ENCODE measurements at places on chromosomes 13 and 19.

GRCh38 chr13:114106991-114107685, 25.3 kb downstream of the RASA3 start:
- DNase-seq: no peak

DNA sequence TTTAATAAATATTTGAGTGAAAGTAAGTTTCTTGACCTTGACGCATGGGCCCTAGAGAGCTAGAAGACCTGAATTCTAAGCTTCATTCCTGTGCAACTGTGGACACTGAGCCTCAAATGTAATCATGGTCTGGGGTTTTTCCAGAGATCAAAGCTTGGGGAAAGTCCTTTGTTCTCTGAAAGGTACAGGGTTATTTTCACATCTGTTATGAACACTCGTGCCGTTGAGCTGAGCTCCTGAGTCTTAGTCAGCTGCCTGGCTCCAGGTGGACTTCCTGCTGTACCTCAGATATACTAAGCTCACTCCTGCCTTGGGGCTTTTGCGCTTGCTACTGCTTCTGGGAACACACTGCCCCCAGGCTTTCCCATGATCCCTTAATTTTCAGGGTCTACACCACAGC, 7.5 kb upstream of the ZBTB32 start:
- DNase-seq: no peak

GRCh38 chr13:98677398-98677797, 75.1 kb downstream of the SLC15A1 start:
- DNase-seq: no peak

- no peak for DNase-seq
Observed at GRCh38 chr13:71964491-71965100, 97.6 kb upstream of the DACH1 start.

DNA sequence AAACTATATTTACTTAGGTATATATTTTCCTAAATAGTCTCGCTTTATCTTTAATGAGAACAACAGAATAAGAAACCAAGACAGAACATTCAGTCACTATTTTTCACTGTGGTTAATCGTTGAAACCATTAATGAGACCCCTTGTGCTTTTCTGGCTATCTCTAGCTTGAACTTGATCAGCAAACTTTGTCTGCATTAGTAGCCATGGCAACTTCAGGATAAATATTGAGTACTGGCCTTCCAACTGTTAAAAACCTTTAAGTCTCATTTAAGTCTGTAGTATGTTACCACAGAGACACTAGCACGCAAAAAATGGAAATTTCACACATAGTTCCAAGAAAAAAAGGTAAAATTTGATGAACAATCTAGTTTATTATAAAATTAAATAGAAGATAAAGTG, 946.0 kb downstream of the SLITRK5 start:
- no peak for DNase-seq

DNA sequence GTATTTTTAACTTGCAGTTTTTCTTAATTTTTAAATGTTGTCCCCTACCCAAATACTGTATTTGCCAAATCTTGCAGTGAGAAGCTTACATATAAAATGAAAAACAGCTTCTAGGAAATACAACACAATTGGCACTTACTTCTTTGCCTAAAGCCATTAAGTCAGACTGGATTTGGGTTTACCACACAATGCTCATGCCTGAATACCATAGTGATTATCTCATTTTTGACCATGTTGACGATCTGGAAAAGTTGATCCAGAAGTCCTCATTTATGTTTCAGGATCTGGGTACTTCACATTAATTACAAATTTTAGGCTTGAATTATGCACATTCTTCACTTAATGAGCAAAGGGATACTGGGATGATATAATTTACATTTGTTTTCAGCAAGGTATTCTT, 2.4 kb downstream of the RNF6 start:
- DNase-seq: peak; percentile 1

- peak; percentile 86 for DNase-seq
Observed at GRCh38 chr19:47210689-47211316, 20.2 kb downstream of the BBC3 start.

DNA sequence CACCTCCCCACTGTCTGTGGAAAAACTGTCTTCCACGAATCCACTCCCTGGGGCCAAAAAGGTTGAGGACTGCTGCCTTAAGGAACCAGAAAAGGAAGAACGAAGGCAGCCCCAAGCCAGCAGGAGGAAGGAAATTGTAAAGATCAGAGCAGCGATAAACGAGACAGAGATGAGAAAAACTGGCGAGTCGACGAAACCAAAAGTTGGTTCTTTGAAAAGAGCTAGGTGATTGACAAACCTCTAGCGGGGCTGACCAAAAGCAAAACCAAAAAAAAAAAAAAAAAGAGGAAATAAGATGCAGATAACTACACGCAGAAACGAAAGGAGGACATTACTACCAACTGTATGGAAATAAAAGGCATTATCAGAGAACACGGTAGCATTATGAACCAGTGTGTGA, 76.9 kb downstream of the GADD45B start:
- DNase-seq: no peak

GRCh38 chr13:21067848-21068247, 6.5 kb upstream of the LATS2 start:
- no peak for DNase-seq

GRCh38 chr13:45240143-45240542, 39.3 kb upstream of the KCTD4 start:
- DNase-seq: no peak

DNA sequence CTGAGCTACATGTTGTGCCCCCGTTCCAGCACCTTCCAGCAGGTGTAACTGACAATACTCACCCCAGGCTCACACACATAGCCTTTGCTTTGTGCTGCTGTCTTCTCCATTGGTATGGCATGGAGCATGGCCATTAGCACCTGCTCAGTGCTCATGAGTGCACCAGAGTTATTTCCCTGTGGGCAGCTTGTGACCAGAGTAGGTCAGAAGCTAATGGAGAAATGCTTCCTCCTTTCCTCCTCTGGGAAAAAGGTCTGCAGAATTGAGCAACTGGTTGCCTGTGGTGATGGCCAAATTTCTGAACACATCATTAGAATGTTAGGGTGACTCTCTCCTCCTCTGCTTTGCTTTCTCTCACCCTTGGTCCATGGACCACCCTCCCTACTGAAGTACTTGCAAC, 344.5 kb upstream of the TMTC4 start:
- no peak for DNase-seq

- DNase-seq: peak; percentile 80
Observed at GRCh38 chr13:104571161-104571892, 1505.1 kb upstream of the SLC10A2 start.

DNA sequence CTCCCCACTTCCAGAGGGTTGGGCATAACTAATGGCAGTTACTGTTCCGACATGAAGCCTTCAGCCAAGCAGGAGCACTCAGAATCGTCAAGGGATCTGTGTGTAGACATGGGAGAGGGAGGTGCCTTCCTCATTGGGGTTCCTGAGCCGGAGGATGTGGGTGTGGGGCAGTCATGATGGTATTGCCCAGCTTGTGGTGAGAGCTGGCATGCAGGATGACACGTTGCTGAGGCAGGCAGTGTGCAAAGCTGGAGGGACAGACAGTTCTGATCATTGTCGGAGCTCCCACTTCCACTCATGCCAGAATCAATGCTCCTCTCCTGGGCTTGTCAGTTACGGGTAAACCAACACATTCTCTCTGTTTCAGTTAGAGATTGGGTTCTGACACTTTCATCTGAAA, 83.9 kb upstream of the TSC22D1 start:
- no peak for DNase-seq

- DNase-seq: no peak
Observed at GRCh38 chr13:20142023-20142926, 18.6 kb downstream of the GJA3 start.

- DNase-seq: no peak
Observed at GRCh38 chr19:57317503-57317902, 2.8 kb upstream of the ZNF543 start.

GRCh38 chr19:4638317-4638716, 999 bp upstream of the TNFAIP8L1 start:
- no peak for DNase-seq

GRCh38 chr19:50261446-50261970, 58.1 kb downstream of the MYH14 start:
- DNase-seq: no peak

- DNase-seq: peak; percentile 94
Observed at GRCh38 chr13:33125821-33126570, 109.8 kb downstream of the KL start.

DNA sequence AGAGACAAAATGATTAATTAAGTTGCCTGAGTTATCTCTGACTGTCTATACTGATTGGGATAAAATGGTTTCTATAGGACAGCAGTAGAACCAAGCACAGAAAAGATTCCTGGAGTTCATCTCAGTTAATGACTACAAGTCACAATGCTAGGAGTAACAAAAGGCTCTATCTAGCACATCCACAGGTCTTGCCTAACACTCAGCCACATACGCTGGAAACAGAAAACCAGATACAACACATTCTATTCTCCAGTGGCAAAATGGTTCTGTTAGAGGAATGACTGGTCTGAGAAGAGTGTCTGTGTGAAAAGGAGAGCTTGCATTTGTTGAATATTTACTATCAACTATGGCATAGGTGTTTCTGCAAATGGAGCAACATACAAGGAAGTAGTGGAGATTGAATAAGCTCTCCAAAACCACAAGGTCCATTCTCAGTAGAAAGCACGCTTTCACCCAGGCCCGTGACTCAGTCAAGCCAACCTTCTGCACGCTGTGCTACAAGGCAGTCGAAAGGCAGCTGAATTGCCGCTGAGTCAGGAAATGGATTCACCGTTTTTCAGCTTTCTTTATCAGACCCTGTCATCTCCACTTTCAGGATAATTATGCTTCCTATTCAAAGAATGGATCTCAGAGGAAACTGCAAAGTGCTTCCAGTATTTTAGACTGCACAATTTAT, 761.5 kb downstream of the EFNB2 start:
- peak; percentile 44 for DNase-seq

DNA sequence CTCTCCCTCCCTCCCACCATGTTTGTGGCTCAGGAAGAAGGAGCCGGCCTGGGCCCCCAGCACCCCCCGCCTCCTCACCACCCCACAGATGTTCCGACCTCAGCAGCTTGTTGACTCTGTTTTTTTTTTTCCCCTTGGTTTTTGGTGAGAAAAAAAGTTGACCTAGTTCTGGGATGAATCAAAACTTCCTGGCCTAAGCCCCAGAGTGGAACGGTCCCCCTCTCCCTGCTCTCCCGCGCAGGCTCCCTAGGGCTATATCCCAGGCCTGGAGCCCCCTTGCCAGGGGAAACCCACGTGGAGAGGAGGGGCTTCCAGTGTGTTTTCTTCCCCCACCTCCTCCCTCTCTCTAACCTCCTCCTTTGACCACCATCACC, 4.0 kb downstream of the COL5A3 start:
- no peak for DNase-seq

DNA sequence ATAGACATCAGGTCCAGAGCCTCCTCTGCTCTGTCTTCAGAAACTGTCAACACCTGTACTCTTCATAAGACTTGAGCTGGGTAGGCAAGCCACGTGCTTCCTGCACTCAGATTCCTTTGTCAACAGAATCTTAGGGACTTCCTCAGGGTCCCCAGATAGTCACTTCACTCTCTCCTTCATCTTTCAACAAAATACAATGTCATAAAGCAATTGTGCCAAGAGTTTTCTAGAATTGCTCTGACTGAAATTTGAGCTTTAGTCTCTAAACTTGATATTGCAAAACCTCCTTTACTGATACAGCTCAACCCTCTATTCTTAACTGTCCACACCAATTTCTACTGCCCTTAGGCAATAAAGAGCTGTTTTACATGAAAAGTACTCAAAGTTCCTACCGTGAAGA, 179.9 kb downstream of the IRS2 start:
- DNase-seq: no peak

- no peak for DNase-seq
Observed at GRCh38 chr13:104473936-104474335, 1407.7 kb upstream of the SLC10A2 start.

DNA sequence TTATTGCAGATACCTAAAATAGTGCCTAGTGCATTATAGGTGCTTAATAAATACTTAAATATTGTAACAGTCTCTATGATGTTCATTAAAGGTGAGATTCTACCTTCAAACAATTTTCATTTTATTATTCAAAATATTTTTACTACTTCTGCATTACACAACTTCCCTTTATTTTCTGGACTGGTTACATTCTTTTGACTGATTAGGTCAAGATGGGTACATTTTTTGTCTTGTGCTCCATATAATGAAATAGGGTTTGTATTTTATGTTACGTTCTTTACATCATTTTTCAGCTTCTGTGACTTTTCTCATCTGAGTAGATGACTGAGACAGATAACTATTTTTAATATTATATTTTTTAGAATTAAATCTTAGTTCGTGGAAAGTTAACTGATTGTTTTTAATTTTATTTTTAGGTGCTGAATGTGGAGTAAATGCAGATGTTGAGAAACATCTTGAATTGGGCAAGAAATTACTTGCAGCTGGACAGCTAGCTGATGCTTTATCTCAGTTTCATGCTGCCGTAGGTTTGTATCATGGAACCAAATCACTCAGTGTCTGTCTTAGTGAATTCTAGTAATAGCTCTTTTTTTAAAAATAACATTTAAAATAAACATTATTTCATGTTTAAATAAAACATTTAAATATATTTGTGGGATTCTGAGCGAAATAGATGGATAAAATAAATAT, 32.0 kb downstream of the DNAJC3 start:
- no peak for DNase-seq

DNA sequence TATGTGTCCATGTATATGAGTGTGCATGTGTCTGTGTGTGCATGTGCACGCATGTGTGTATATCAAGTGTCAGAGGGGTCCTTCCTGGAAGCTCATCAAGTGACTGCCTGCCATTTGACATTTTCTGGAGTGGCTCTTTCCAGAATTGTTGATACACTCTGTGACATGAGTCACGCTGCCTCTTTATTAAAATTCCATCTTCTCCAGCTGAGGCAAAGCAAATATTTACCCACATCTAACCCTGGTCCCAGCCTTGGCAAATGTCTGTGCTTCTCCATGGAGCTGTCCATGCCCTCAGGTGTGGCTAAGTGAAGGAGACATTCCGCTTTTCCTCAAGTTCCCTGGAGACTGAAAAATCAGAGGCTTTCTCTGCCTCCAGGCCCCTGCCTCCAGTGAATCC, 88.2 kb upstream of the MBNL2 start:
- DNase-seq: no peak

DNA sequence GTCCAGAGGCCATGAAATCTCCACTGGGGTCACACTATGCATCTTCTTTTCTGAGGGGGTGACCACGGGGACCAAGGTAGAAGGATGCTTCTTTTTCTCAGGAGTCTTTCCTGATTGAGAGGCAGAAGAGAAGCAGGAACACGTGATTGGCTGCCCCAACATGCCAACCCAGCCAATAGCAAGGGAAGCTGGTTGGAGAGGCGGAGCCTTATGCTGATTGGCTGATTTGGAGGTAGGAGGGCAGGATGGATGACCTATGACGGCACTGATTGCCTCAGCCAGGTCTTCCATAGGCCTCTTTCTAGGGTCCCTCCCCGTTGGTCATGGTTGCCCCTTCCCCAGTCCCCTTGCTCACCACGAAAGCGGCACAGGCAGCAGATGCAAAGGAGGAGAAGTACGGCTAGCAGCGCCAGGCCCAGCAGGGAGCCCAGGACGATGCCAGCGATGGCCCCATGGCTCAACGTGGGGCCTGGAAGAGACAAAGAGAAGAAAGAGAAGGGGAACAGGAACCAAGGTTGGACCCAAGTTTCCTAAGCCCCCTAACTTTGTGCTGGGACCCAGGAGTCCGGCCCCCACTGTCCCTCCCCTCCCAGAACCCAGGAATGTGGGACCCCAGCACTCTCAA, 8.0 kb downstream of the VSIG10L start:
- DNase-seq: no peak
